ENCODE measurements at places on chromosomes 11 and 22.
A peak's percentile ranks its signal among the peaks of the same experiment; 100 is the strongest.

DNA sequence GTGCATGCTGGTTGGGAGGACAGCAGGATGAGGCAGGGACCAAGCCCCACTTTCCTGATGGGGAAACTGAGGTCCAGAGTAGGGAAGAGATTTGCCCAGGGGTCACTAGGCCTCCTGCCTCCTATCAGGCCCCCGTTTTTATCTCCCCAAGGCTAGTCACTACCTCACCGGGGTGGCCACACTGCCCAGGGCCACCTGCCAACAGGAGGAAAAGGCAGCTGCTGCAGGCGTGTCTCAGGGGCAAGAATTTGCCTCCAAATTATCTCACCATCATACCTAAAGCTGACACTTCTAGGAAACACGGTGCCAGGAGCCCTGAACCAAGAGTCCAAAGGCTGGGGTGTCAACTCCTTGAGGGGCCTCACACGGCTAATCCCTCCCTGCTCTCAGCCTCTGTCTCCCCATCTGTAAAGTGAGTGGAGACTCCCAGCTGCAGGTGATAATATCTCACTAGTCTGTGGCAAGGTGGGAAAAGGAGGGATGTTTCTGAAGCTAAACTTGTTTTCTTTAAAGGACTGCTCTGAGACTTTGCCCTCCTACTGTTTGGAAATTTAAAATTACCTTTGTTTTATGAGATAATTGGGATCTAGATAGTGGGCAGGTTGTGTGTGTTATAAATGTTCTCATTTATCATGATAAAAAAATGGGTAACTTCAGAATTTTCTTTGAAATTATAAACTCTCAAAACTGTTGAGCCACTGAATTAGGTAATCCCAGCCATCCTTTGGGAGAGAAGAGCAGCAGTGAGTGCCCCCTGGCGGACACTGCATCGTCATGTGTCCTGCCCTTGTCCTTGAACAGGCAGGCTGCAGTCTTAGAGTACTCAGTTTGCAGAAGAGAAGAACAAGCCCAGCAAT lies 60.0 kb downstream of the MYO7A start:
- DNase-seq, result peak; percentile 94

DNA sequence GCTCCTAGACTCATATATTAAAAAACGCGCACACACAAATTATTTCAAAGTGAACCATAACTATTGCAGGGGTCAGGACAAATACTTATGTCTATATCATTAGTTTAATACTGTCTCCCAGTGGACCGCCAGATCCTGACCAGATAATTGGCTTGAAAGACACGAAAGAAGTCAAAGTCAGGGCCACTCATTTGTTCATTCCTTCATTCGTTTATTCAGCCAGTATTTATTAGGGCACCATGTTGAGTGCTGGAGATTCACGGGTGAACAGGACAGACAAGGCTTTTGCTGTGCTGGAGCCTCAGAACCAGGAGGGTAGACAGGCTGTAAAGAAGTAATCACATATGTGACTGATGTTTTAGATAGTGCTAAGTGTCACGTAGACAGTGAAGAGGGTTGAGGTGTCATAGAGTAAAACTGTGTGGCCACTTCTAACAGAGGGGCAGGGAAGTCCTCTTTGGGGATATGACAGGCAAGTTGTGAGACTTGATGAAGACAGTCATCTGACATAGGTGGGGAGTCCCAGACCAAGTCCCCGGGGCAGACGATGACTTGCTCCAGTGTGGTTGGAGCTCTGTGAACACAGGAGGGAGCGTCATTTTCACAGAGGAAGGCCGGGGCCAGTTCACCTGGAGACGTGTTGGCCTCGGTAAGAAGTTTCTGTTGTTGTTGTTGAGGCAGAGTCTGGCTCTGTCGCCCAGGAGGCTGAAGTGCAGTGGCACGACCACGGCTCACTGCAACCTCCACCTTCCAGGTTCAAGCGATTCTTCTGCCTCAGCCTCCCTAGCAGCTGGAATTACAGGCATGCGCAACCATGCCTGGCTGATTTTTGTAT lies 25.9 kb downstream of the RBX1 start:
- no peak for DNase-seq

DNA sequence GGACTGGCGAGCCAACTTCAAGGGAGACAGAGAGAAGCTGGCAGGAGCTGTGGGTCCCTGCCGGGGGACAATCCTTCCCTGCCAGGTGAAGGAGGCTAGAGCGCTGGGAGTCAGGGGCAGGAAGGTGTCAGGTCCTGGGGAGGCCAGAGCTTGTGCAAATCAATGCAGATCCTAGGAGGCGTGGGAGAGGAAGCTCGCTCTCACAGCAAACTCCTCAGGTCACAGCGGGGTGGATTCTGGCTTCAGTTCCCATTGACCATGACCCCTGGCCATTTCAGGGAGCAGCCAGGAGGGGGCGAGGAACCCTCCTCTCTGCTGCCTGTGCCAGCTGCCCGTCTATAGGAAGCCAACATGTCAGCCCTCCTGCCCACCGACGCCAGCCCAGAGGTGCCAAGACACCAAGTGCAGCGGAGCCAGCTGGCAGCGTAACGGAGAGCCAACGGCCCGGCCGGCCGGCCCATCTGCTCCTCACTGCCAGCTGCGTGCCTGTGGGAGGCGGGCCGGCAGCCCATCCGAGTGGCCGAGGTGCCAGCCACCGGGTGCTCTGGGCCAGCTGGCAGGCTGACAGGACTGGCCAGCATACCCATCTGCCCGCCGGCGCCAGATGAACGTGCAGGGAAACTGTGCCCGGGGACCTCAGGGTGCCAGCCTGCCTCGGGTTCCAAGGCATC lies 374.8 kb downstream of the MIAT start:
- peak; percentile 86 for DNase-seq

- DNase-seq, result no peak
Observed at GRCh38 chr22:25388866-25389540, 169.6 kb downstream of the CRYBB2 start.

- DNase-seq, result peak; percentile 5
Observed at GRCh38 chr11:6556139-6556949, 47.1 kb downstream of the RRP8 start.
